Stimulated activated CD4-positive, alpha-beta T cell treated with anti-CD3 and anti-CD28 coated beads, Interleukin-1b, Interleukin-23, amount 100 ng/mL, for 24 hours (primary cell): ENCODE measurements at places on chromosomes 2 and 18.

DNA sequence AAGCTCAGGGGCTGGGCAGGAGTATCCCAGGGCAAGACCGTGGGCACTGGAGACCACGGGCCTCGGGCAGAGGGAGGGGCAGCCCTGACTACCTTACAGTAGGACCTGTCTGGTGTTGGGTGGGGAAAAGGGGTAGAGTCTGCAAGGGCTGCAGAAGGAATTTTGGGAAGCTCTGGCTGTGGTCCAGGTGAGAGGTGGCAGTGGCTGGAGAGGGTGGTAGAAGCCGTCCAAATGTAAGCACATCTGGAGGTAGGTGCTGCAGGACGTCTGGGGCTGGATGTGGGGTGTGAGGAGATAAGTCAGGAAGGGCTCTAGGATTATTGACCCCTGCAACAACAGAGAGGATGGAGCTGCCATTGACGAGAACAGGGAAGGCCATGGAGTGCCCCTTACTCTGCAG, 486.7 kb downstream of the EIPR1 start:
- no peak for DNase-seq

- peak; percentile 33 for DNase-seq
Measured at GRCh38 chr2:26144953-26145680, 27.8 kb upstream of the GAREM2 start.

- no peak for DNase-seq
Measured at GRCh38 chr2:235651643-235652042, 157.8 kb downstream of the AGAP1 start.

DNA sequence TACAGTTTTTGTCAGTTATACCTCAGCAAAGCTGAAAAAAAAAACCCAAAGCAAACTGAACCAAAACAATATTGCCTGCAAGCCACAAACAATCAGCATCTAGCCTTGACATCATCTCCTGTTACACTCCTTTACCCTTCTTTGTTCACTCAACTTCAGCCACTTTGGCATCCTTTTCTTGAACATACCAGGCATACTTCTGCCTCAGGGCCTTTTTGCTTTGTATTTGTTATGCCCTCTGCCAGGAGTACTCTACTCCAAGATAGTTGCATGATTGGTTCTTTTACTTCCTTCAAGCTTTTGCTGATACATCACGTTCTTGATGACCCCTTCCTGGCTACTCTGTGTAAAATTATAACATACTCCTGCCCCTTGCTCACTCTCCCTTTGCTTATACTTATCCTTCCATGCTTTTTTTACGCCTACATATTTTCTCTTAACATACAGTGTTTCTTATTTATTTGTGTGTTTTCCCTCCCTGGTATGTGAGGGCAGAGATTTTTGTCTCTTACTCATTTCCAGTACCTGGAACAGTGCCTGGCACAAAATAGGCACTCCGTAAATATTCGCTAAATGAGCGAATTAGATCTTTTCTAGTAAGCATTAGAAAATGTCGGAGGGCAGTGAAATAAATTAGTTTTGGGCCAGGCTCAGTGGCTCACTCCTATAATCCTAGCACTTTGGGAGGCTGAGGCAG, 12.7 kb downstream of the ABI2 start:
- DNase-seq: no peak

DNA sequence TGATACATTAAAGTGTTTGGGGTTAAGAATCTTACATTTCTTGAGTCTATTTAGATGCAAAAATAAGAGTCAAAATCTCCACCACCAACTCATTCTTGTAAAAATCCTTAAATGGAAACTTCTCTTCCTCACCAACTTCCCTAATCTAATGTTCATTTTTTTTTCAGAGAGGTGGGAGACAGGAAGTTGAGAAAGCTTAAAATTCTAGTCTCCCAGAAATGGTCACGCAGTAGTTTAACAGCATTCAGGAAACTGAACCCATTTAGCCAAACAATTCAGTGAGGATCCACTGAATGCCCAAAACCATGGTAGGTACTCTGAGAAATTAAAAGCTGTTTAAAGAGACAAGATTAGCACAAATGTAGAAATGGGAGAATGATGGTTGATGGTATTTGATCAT, 69.0 kb downstream of the TXNL1 start:
- DNase-seq: no peak

DNA sequence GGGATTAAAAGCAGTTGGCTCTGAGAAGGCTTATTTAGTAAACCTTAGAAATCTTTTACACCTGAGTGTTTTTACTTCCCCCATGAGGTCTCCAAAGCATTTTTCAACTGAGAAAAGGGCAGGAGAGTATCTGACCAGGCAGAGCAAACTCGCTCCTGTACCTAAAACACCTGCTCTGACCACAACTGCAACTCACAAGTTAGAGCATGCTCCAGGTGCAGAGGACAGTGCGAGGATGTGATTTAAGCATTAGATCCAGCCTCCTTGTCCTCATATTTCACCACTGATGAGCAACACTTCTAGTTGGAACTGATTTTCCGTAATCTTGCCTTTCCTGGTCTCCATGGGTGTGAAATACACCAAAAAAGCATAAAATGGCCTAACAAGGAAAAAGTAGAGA, 34.5 kb upstream of the TBC1D8 start:
- no peak for DNase-seq

DNA sequence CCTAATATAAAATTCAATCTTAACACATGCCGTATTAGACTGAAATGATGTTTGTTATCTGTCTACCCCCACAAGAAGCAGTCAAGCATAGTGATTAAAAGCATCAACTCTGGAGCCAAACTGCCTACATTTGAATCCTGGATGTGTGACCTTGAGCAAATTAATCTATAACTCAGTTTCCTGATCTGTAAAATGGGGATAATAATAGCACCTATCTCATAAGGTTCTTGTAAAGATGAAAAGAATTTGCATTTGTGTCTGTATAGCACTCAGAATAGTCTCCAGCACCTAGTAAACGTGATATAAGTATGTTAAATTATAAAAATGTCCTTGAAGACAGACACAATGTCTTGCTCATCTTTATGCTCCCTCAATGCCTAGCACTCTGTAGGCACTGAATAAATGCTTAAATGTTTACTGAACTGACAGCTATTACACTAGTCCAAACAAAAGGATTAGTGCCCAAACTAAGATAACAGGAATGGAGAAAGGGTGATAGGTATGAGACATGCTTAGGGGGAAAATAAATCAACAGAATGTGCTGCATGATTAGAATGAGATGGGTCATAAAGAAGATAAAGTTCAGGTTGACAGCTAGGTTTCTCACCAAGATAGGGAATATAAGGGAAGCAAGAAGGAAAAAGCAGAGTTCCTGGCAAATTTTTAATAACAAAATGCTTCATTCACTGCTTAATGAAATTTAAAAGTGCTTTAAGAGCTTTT, 180.6 kb downstream of the ATAD2B start:
- no peak for DNase-seq
